Stimulated activated CD4-positive, alpha-beta T cell treated with anti-CD3 and anti-CD28 coated beads, Interleukin-1b, Interleukin-23, amount 100 ng/mL, for 48 hours (primary cell): ENCODE measurements at places on chromosomes 13 and 19.

DNA sequence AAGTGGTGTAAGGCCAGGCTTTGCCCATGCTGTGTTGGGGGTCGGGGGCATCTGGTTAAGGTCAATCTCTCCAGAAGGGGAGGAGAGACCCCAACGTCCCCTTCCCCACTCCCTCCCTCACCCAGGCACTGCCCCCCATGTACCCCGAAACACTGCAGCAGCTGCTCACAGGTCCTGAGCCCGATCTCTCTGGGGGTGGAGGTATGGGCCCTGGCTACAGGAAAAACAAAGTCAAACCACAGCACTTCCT lies 10.2 kb downstream of the CAPN12 start:
- DNase-seq, result no peak

DNA sequence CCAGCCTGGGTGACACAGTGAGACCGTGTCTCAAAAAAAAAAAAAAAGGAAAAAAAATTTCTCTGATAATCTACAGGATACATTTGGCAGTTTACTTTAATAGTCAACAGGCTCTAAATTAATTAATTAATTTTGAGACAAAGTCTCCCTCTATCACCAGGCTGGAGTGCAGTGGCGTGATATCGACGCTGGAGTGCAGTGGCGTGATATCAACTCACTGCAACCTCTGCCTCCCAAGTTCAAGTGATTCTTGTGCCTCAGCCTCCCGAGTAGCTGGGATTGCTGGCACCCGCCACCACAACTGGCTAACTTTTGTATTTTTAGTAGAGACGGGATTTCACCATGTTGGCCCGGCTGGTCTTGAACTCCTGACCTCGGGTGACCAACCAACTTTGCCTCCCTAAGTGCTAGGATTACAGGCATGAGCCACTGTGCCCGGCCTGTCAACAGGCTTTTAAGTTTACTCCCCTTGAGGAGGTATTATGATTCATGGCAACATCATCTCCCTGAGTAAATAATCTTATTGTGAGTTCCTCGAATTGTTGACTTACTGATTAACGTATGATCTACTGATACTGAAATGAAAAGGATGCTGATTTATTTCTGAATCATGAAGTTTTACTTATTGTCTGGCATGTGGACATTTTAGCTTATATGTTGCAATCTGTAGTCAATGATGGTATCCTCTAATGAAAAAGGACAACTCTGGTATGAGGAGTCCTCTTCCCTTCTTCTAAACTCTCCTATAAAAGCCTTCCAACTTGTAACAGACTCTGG lies 21.3 kb upstream of the MTRF1 start:
- peak; percentile 8 for DNase-seq

- no peak for DNase-seq
These were observed 56.0 kb upstream of the DOCK9 start for GRCh38 chr13:99033814-99034213.

DNA sequence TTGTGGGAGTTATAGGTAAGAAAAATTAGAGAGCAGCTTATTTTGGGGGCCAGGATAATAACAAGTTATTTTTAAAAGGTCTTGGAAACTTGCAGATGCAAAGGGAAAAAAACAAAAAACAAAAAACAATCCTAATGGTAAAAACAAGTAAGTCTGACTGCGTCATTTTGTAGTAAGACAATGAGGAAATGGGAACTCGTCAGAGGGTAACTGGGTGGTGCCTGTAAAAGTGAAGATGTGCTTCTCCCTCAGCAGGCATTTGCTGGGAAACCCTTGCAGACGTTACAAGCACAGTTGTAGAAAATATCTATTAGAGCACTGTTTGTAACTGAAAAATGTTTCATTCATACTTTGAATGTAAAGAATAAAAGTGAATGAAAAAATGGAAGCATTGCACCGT lies 2.2 kb upstream of the TNFSF13B start:
- no peak for DNase-seq

GRCh38 chr19:11361037-11361770 lies 6.0 kb downstream of the PLPPR2 start:
- DNase-seq, result no peak

DNA sequence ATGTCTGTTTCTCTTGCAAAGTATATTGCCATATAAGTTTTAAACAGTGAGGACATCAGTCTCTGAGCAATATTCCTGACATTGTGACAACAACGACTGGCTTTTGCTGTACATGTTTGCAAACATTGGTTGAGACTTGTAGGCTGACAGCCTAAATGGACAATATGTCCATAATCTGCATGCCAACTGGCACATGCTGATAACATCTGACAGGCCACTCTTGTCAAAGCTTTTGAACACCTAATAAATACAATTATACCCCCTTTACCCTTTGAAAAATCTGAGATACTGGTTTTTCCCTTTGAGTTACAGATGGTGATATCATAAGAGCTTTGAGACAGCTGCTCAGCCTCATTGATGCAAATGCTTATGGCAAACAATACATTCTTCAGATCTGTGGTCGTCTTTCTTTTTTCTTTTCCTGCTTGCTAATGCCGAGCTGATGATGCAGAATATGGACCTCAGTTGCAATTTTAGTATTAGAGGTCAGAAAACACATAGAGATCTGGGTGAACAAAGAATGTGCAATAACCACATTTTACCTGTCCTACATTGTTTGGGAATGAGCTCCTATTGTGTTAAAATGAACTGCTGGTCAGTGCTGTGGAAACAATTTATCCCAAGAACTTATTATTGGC lies 114.9 kb downstream of the RFC3 start:
- DNase-seq, result no peak

DNA sequence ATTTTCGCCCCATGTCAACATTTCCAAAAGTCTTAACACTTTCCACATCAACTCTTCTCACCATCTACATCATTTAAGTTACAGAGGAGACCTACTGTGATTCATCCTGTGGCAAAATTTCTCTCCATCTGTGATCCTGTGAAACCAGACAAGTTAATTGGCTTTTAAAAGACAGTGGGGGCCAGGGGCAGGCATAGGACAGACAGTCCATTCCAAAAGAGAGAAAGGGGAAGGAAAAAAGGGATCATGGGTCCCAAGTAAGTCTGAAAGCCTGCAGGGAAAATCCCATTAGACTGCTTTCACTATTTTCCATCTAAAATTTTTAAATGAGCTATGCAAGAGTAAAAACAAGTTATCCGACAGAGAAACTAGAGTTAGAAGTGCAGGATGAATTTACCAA lies 121.0 kb downstream of the MRPL57 start:
- no peak for DNase-seq

DNA sequence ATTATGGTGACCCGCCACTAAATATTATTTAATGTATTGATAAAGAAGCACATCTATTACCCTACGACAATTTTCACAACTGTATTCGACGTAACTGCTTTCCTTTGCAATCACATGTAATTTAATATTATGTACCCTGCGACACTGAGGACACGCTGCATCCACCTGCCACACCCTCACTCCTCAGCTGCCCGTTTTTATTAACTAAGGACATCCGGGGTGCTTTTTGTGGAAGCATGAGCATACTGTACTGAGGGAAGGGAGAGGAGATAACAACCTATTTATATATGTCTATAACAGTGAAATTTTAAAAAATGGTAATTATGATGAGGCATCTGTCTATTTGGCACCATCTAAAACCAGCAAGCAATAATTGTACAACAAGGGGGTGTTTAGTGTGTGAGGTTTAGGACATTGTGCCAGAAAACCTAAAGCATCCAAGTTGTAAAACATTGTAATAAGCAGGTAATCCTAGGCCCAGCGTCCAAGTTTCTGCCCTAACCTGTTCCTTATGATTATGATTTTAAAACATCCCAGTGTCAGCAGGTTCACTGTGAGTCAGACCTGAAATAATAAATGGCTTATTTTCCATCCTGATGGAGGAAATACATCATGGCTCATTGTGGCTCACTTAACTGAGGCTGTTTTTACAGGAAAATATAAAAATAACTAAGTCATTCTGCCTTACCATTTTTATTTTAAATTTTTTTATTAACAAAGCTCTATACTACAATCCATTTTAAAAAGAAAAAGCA lies 56.3 kb downstream of the FOXO1 start:
- DNase-seq, result no peak

- no peak for DNase-seq
These were observed 20.3 kb downstream of the TUBA3C start for GRCh38 chr13:19161308-19161707.

- peak; percentile 34 for DNase-seq
These were observed 108.7 kb downstream of the TEX29 start for GRCh38 chr13:111429064-111429558.

DNA sequence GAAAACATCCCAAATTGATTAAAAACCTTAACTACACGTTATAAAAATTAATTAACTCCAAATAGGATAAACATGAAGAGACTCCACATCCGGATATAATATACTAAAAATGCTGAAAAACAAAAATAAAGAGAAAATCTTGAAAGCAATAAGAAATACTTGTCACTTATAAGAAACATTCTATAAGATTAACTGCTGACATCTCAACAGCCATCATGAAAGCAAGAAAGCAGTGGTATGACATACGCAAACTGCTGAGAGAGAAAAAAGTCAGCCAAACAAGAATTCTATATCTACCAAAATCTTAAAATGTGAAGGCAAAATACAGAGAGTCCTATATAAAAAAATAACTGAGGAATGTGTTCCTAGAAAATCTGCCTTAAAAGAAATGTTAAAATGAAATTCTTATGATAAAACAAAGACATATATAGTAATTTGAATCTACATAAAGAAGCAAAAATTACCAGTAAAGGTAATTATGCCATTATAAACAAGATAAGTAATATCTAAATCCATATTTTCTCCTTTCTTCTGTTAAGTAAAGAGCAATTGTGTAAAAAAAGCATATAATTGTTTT lies 1851.1 kb downstream of the PCDH9 start:
- no peak for DNase-seq

DNA sequence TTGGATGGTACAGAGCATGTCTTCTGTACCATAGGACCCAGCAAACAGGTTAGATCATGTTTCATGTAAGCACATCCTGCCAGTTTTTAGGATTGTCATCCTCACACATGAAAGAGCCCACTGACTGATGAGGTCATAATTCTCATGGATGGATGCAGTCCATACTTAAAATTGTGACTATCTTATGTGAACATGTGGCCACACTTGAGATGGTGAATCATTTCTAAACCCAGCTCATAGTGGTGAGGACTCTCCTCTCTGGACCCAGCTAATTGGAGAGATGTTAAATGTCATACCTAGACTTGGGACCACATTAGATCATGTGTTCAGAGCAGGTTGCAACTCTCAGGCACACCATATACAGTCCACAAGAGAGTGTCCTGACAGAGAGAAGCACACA lies 24.8 kb upstream of the ZNF254 start:
- DNase-seq, result no peak

DNA sequence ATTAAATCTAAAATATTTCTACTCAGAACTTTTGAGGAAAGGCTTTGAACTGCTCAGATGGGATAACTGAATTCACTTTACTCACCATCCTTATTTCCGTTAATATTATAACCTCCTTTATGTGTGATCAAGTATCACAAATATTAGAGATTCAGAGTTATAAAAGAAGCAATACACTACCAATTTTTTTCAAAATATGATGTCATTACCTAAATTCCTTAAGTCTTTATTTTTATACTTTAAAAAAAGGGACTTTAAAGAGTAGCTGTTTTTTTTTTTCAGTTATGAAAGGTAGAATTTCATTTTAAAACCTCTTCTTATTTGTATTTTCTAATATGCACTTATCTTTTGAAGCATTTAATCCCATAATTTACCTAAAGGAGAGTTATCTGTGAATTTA lies 239.5 kb downstream of the DIAPH3 start:
- no peak for DNase-seq

DNA sequence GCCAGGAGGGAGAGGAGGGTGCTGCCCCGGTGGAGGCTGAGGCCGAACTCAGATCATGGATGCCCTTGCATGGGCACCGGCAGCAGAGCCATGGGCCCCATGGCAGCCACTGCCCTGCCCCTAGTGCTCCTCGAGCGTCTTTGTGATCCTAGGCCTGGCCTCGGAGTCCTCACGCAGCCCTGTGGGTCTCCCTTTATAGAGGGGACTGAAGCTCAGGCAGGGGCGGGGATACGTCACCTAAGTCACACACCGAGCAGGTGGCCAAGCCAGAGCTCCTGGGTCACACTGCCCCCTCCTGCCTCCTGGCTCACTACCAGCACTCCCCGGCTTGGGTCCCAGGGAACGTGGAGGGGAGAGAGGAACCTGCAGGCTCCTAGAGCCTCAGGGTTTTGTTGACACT lies 28.7 kb downstream of the DHX34 start:
- no peak for DNase-seq

DNA sequence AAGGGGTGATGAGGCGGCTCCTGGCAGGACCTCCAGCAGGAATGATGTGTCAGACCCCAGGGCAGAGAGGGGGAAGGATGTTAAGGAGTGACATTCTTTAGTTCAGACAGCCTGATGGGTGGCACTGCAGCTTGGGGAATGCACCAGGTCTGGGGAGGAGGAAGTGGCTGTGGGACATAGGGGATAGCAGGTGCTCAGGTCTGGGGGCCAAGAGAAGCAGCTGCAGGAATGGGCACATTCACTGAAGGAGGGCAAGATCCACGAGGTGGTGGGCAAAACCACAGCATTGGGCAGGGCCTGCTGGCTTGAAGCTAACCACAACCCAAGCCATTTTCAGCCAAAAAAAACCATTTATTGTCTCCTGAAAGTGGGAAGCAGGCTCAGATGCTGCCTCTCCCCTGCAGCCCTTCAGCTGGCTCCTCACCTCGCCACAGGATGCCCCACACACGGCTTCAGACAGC lies 26.5 kb downstream of the COMP start:
- no peak for DNase-seq

DNA sequence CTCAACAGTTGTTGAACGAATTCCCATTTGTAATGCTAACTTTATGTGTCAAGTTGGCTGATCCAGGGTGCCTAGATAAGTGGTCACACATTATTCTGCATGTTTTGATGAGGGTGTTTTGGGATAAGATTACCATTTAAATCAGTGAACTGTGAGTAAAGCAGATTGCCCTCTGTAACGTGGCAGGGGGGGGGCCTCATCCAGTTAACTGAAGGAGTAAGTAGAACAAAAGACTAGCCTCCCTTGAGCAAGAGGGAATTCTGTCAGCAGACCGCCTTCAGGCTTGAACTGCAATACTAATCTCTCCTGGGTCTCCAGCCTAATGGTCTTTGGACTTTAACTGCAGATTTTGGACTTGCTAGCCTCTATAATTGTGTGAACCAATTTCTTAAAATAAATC lies 4.2 kb upstream of the TEX30 start:
- no peak for DNase-seq

DNA sequence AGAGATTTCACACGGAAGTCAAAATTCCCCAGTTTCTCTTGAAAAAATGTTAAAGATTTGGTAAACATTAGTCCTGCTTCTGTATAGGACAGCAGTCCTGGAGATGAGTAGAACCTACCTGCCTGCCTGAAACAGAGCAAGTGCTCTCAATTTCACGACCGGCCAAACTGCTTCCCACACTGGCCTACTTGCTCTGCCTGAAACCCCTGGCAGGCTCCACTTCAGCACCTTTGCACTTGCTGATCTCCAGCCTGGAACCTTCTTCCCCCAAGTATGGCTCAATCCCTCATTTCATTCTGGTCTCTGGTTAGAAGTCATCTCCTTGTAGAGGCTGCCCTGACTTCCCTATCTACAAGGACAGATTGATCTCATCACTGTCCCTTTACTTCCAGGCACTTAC lies 271.4 kb downstream of the DLEU7 start:
- DNase-seq, result no peak

GRCh38 chr13:88585861-88586260 lies 914.7 kb downstream of the SLITRK5 start:
- DNase-seq, result no peak
